Esophagus muscularis mucosa (tissue), 4 donors: ENCODE measurements at places on chromosomes 4 and X. TPM values are rescaled to one million over a fixed set of nuclear protein-coding genes. Genes with fewer than 3 reads are reported as not detected.
A peak's percentile ranks its signal among the peaks of the same experiment; 100 is the strongest.

- DNase-seq: no peak
- H3K27ac ChIP-seq: peak overlapping the region; percentile 37
- H3K27me3 ChIP-seq: no peaks in the 10 kb centered on the region
- H3K36me3 ChIP-seq: no peaks in the 10 kb centered on the region
- H3K4me3 ChIP-seq: no peak overlapping the region
These were observed 34.6 kb upstream of the FHL1 start for GRCh38 chrX:136112778-136113177.

Gene TMPRSS11E
- total RNA-seq: 0.42 TPM

DNA sequence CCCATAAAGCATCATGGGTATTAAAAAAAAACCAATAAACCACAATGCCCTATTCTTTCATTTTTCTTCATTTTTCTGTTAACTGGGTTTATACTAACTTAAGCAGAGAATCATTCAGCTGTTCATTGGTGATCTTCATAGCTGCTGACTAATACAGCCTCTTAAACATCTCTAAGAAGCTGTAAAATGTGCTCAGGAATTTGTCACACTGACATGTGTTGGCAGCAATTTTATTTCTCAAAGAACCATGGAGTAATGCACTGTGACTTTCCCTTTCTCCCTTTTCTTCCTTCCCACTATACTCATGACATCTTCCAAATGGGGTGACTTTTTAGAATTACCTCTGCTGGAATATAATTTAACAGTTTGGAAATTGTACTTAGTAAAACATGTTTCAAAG is 315.4 kb downstream of the ANTXR2 start:
- no peaks in the 10 kb centered on the region for H3K4me1 ChIP-seq
- no peaks in the 10 kb centered on the region for H3K27me3 ChIP-seq
- DNase-seq: no peak

Gene S100P
- total RNA-seq: not detected

Gene NXF3
- total RNA-seq: not detected

Gene TMSB15B
- 4.5 TPM for total RNA-seq

GRCh38 chr4:184174571-184175488 is 42.8 kb downstream of the ENPP6 start:
- no peaks in the 10 kb centered on the region for H3K4me1 ChIP-seq
- no peak overlapping the region for H3K27ac ChIP-seq
- peak; percentile 90 for DNase-seq
- no peaks in the 10 kb centered on the region for H3K36me3 ChIP-seq
- H3K27me3 ChIP-seq: peaks cover 6% of the 10 kb centered on the region

DNA sequence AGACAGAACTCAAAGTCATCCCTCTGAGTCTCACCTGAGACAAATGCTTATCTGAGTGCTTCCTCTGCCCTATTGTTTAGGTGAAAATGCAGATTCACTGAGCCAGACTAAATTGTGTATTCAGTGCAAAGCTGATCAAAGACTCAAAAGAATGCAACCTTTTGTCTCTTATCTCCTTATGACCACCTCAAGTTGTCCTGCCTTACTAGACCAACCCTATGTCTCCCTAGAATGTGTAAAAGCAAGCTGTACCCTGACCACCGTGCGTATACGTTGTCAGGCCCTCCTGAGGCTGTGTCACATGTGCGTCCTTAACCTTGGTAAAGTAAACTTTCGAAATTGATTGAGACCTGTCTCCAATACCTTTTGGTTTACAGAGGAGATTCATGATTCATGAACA is 63.6 kb upstream of the SH3RF1 start:
- no peaks in the 10 kb centered on the region for H3K27me3 ChIP-seq
- no peak for DNase-seq
- no peaks in the 10 kb centered on the region for H3K36me3 ChIP-seq
- no peaks in the 10 kb centered on the region for H3K4me1 ChIP-seq
- H3K27ac ChIP-seq: no peak overlapping the region

GRCh38 chrX:2677764-2678163 is 13.3 kb upstream of the CD99 start:
- no peaks in the 10 kb centered on the region for H3K36me3 ChIP-seq
- no peaks in the 10 kb centered on the region for H3K27me3 ChIP-seq
- H3K4me3 ChIP-seq: no peak overlapping the region
- no peak overlapping the region for H3K27ac ChIP-seq
- H3K4me1 ChIP-seq: peaks cover 14% of the 10 kb centered on the region

- H3K27me3 ChIP-seq: no peaks in the 10 kb centered on the region
- no peak overlapping the region for H3K27ac ChIP-seq
- no peak for DNase-seq
- no peak overlapping the region for H3K4me3 ChIP-seq
- no peaks in the 10 kb centered on the region for H3K36me3 ChIP-seq
These were observed 2.1 kb upstream of the STAP1 start for GRCh38 chr4:67556436-67556835.

Gene RAB39B
- not detected for total RNA-seq

Gene KLHL4
- 2.5 TPM for total RNA-seq

Gene TKTL2
- total RNA-seq: not detected

DNA sequence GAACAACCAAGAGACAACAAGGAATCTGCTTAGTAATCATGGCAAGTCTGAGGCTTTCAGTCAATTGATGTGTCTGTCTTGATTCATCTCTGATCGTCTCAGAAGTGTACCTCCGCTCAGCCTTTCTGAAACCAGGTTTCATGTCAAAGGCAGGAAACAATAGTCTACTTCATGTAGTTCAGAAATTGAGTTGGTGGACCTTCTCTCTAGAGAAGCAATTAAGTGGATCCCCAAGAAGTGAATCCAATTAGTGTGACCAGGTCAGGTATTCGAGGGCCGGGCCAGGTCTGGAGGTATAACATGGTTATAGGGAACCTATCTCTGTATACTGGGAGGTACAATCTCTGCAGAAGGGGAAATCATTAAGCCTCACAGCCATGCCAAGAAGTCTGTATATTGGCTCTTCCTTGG is 32.0 kb downstream of the DAPP1 start:
- H3K36me3 ChIP-seq: no peaks in the 10 kb centered on the region
- peaks cover 14% of the 10 kb centered on the region for H3K4me1 ChIP-seq
- H3K4me3 ChIP-seq: no peak overlapping the region
- no peak overlapping the region for H3K27ac ChIP-seq
- DNase-seq: peak; percentile 39
- H3K27me3 ChIP-seq: no peaks in the 10 kb centered on the region

DNA sequence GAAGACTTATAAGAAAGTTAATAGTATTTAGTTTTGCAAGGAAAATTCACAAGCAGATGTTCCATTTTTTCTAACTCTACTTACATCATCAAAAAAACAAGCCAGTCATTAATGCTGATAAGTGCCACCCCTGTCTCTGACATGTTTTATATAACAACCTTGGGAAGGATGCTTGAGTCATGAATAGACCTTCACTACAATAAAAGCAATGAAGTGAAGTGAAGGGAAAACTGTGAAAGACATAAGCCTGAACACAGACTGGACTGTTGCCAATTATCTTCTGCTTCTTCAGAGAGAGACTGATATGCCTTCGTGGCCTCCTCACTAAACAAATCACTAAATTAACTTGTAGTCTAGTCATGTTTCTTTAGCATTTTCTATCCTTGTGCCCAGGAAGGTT is 353.2 kb downstream of the PDHA2 start:
- H3K4me3 ChIP-seq: no peak overlapping the region
- no peaks in the 10 kb centered on the region for H3K4me1 ChIP-seq
- no peak for DNase-seq
- H3K27ac ChIP-seq: no peak overlapping the region
- H3K36me3 ChIP-seq: no peaks in the 10 kb centered on the region

- peaks cover 65% of the 10 kb centered on the region for H3K4me1 ChIP-seq
- no peaks in the 10 kb centered on the region for H3K27me3 ChIP-seq
- H3K36me3 ChIP-seq: no peaks in the 10 kb centered on the region
- peak; percentile 26 for DNase-seq
These were observed 10.4 kb downstream of the RELL1 start for GRCh38 chr4:37675587-37676290.

Gene GAGE12J
- not detected for total RNA-seq

DNA sequence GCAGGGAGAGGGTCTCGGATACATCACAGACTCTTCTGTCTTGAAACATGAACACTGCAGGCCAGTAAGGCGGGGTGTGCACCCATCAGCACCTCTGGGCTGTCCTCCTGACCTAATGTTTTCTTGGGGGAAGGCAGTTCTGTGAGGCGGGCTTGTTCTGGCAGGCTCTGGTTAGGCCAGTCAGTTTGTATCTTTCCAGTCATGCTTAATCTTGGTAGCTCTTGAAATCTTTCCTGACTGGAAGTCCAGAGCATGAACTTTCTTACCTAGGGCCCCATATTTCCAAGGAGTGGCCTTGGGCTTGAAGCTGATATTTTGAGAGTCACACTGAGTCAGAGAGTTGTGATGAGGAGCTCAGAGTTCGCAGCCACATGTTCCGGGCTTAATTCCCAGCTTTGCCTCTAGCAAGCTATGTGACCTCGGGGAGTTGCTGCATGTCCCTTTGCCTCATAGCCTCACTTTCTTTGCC is 54.2 kb upstream of the RASSF6 start:
- no peaks in the 10 kb centered on the region for H3K27me3 ChIP-seq
- H3K36me3 ChIP-seq: no peaks in the 10 kb centered on the region
- H3K27ac ChIP-seq: no peak overlapping the region

GRCh38 chr4:147510962-147511668 is 30.2 kb downstream of the EDNRA start:
- DNase-seq: no peak
- H3K4me1 ChIP-seq: no peaks in the 10 kb centered on the region
- H3K27ac ChIP-seq: no peak overlapping the region

GRCh38 chr4:4890574-4891255 is 31.2 kb downstream of the MSX1 start:
- no peaks in the 10 kb centered on the region for H3K4me1 ChIP-seq
- DNase-seq: no peak
- peaks cover 22% of the 10 kb centered on the region for H3K27me3 ChIP-seq
- H3K27ac ChIP-seq: no peak overlapping the region

GRCh38 chrX:84340968-84341367 is 153.0 kb upstream of the RPS6KA6 start:
- no peak for DNase-seq
- no peaks in the 10 kb centered on the region for H3K27me3 ChIP-seq
- no peaks in the 10 kb centered on the region for H3K36me3 ChIP-seq
- H3K4me1 ChIP-seq: no peaks in the 10 kb centered on the region
- H3K27ac ChIP-seq: no peak overlapping the region

- no peaks in the 10 kb centered on the region for H3K4me1 ChIP-seq
- H3K27ac ChIP-seq: no peak overlapping the region
- H3K4me3 ChIP-seq: no peak overlapping the region
- no peak for DNase-seq
These were observed 734.1 kb upstream of the TENM3 start for GRCh38 chr4:181509073-181509472.

Gene STK32B
- 1.7 TPM for total RNA-seq

GRCh38 chrX:130916636-130917422 is 13.8 kb upstream of the ENOX2 start:
- H3K27ac ChIP-seq: no peak overlapping the region
- H3K4me3 ChIP-seq: no peak overlapping the region

DNA sequence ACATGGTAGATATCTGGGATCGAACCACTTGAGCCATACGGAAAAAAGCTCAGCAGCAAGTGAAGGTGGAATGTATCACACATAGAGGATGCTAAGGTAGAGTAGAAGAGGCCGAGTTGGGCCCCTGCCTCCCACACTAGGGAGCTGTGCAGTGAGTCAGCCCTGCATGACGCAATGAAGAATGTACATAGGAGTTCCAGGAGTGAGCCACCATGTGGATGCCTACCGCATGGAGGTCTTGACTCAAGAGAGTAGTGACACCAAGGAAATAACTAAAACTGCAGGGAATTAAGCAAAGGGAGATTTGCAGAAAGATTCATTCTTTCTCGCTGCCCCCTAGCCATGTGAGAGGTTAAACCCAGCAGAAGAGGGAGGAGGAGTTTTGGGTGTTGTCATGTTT is 389.6 kb upstream of the IGFBP7 start:
- H3K4me1 ChIP-seq: peaks cover 42% of the 10 kb centered on the region
- no peak overlapping the region for H3K27ac ChIP-seq
- H3K36me3 ChIP-seq: no peaks in the 10 kb centered on the region
- no peak overlapping the region for H3K4me3 ChIP-seq
- no peak for DNase-seq

- no peaks in the 10 kb centered on the region for H3K36me3 ChIP-seq
- H3K4me1 ChIP-seq: no peaks in the 10 kb centered on the region
- peaks cover 12% of the 10 kb centered on the region for H3K27me3 ChIP-seq
- DNase-seq: no peak
These were observed 28.0 kb upstream of the ATP6AP2 start for GRCh38 chrX:40552768-40553167.

DNA sequence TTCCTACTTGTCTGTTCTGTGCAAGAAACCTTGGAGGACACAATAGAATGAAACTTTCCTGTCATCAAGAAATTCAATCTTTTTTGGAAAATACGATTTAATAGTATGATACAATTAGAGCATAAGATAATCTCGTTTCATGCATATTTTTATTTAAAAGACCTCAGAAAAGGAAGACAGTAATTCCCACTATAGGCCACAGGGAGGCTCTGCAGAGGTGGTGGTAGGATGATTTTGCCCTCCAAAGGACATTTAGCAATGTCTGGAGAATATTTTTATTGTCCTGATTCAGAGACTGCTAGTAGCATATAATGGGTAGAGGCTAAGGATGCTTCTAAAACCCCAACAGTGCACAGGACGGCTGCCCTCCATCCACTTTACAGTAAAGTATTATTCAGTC is 68.7 kb downstream of the PAK3 start:
- no peak overlapping the region for H3K4me3 ChIP-seq
- H3K27me3 ChIP-seq: no peaks in the 10 kb centered on the region
- no peaks in the 10 kb centered on the region for H3K4me1 ChIP-seq
- no peak for DNase-seq
- no peak overlapping the region for H3K27ac ChIP-seq

DNA sequence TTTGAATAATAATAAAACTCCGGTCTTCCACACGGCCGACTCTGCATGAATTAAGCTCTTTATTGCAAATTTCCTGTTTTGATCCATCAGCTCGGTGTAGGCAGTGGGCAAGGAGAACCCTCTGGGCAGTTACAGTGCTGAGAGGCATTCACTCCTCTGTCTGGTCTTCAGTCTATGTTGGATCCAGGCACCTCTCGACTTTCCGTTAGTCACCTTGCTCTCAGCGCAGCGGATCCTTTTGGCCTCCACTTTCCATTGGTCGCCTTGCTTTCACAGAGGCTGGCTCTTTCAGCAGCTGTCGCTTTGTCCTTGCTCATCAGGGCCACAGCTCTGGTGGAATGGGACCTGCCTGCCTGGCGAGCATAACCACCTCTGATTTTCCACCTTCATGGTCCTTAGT is 52.9 kb downstream of the TRMT44 start:
- no peak overlapping the region for H3K4me3 ChIP-seq
- H3K36me3 ChIP-seq: no peaks in the 10 kb centered on the region
- H3K27me3 ChIP-seq: no peaks in the 10 kb centered on the region
- no peaks in the 10 kb centered on the region for H3K4me1 ChIP-seq
- no peak overlapping the region for H3K27ac ChIP-seq

Gene CDX4
- not detected for total RNA-seq

- H3K36me3 ChIP-seq: no peaks in the 10 kb centered on the region
- H3K4me1 ChIP-seq: no peaks in the 10 kb centered on the region
- no peaks in the 10 kb centered on the region for H3K27me3 ChIP-seq
- no peak for DNase-seq
- H3K4me3 ChIP-seq: no peak overlapping the region
These were observed 59.8 kb downstream of the PACRGL start for GRCh38 chr4:20760053-20760452.

- H3K27me3 ChIP-seq: no peaks in the 10 kb centered on the region
- no peak overlapping the region for H3K4me3 ChIP-seq
- no peak overlapping the region for H3K27ac ChIP-seq
- no peaks in the 10 kb centered on the region for H3K4me1 ChIP-seq
- H3K36me3 ChIP-seq: no peaks in the 10 kb centered on the region
These were observed 66.2 kb downstream of the MAGEA1 start for GRCh38 chrX:153245288-153245731.

- no peak for DNase-seq
- no peak overlapping the region for H3K4me3 ChIP-seq
- H3K4me1 ChIP-seq: no peaks in the 10 kb centered on the region
- no peak overlapping the region for H3K27ac ChIP-seq
These were observed 53.8 kb downstream of the CXCL1 start for GRCh38 chr4:73922766-73923630.

Gene XAGE1B
- total RNA-seq: not detected
